ENCODE measurements at places on chromosomes 5 and 9.

DNA sequence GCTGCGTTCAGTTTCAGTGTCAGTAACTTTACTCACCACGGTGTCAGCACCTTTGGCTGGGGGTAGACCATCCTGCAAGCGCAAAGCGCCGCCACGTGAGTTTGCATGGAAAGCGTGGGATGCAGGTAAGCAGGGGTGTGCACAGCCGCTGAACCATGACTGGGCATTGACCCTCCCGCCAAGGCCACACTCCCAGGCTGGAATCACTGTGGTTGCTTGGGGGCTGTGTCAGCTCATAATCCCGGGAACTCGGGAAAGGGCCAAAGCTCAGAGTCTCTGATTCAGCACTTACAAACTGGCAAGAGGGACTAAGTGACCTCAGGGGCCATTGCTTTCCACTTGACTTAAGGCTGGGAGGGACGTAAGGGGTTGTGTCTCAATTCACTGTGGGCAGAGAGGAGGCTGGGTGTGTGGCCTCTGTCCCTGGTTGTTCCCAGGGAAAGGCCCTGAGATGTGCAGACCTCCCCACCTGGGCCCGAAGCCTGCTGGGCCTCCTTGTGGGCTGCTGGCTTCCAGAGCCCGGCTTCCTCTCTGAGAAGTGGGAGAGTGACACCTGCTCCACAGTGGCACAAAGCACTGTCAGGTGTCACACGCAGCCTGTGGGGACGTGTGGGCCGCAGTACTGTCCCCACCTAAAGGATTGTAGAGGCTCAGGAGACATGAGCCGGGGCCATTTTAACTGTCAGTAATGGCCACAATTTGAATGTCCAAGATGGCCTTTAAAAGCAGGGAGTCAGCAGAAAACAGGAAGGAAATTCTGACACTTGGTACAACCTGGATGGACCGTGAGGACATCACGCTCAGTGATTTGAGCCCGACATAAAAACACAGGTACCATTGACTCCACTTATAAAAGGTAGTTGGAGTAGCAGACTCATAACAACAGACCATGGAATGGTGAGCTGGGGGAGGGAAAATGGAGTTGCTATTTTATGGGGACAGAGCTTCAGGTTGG is 16.7 kb downstream of the ABO start:
- DNase-seq, result no peak

GRCh38 chr5:157214861-157215513 is 34.3 kb downstream of the ITK start:
- no peak for DNase-seq

DNA sequence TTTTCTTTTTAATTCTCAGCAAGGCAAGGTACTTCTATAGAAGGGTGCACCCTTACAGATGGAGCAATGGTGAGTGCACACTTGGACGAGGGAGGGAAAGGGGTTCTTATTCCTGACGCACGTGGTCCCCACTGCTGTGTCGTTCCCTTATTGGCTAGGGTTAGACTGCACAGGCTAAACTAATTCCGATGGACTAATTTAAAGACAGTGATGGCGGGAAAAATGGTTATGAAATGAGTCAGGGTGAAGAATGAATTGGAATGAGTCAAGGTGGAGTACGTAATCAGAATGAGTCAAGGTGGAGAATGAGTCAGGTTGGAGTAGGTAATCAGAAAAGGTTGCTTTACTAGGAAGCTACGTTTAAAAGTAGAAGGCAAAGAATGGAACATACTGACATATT is 2.1 kb upstream of the HMGCS1 start:
- DNase-seq, result no peak

- no peak for DNase-seq
Observed at GRCh38 chr9:91564081-91564670, 140.5 kb upstream of the NFIL3 start.

DNA sequence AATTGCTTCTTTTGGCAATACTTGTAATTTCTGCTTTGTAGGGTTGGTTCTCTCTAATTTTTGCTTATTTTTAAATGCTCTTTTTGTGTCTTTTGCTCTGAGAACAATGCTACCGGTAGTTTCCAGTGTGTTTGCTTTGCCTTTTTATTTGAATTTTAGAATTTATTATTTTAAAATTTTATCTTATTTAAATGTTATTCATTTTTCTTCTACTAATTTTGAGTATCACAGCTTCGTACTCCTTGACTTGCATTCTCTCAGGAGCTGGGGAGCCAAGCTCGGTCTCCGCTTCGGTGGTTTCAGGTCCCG is 45.9 kb downstream of the ANXA2R start:
- no peak for DNase-seq

- DNase-seq, result no peak
Observed at GRCh38 chr5:110304176-110304575, 422.3 kb downstream of the TMEM232 start.

DNA sequence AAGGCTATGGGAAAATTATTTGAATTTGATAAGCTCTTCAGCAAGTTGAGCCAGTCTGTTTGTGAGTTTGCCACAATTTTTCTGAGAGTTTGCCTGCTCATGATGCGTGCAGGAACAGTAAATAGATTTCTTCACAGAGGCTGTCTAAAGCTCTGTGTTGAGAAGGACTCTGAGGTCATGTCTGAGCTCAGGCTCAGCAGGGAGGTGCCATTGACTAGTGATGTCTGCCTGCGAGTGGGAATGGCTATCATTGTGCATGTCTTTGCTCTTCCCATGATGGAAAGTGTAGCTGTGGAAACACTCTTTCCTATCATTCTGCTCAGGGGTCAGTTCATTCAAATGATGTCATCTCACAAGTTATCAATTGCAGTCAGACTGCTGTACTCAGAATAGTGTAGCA is 142.8 kb downstream of the RASEF start:
- no peak for DNase-seq

All from mucosa of descending colon (tissue), 3 donors.